ENCODE measurements at places on chromosomes 16 and 17.
A peak's percentile ranks its signal among the peaks of the same experiment; 100 is the strongest.

DNA sequence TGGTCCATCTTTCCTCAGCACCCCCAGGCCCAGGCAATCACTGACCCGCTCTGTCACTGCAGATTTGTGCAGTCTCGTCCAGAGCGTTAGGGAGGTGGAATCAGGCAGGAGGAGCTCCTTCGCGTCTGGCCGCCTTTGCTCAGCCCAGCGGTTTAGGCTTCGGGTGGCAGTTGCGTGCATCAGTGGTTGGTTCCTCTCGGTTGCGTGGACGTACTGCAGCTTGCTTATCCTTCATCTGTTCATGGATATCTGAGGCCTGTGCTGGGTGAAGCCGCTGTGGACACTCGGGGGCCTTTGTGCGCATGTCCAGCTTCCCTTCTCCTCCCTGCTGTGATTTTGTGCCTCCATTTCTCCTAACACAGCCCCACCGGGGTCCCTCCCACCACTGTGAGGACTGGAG, 4.7 kb upstream of the P2RX1 start:
- DNase-seq = no peak

DNA sequence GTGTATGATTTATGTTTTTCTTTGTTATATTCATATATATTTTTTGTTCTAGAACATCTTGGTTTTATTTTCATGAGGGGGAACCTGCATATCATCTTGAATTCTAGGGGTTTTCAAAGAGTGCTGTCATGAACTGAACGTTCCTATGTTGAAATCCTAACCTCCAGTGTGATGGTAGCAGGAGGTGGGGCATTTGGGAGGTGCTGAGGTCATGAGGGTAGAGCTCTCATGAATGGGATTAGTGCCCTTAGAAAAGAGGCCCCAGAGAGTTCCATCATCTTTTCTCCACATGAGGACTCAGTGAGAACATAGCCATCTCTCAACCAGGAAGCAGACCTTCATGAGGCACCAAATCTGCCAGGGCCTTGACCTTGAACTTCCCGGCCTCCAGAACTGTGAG, 34.6 kb upstream of the CCDC182 start:
- DNase-seq = no peak

DNA sequence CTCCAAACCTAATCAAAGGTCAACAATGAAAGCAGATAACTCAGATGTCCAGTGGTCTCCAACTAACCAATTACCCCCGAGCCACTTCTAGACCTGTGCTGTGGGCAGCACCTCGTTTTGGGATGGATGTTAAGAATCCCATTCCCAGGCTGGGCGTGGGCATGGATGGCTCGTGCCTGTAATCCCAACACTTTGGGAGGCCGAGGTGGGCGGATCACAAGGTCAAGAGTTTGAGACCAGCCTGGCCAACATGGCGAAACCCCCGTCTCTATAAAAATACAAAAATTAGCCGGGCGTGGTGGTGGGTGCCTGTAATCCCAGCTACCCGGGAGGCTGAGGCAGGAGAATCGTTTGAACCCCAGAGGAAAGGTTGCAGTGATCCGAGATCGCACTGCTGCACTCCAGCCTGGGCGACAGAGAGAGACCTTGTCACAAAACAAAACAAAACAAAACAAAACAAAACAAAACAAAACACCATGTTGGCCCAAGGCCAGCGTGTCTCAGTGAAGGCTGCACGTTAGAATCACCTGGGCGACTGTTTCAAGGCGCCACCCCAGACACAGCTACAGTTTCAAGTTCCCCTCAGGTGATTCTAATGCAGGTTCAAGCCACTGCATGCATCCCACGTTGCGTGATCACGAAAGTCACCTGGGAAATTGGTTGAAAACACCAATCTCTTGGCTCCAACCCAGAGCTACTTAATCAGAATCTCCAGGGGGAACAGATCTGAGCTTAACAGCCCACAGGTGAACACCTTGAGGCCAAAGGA, 21.3 kb downstream of the COX4I1 start:
- peak; percentile 49 for DNase-seq

DNA sequence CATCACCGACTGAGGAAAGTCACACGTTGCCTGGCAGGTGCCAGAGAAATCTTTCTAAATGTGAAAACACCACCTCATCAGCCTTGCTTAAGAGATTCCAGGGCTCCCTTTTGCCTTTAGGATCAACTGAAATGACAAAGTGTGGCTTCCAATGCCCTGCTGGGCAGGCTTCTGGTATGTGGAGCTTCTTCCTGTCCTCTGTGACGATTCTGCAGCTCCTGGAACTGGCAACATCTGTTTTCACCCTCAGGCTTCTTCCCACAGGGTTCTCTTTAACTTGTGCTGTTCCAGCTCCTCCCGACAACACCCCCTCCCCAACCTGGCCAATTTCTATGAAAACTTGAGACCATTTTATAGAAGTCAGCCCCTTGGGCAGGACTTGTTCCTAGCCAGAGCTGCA, 4.8 kb upstream of the ZDHHC1 start:
- DNase-seq = no peak

GRCh38 chr16:70703041-70703834, 17.4 kb upstream of the MTSS2 start:
- DNase-seq = peak; percentile 98

DNA sequence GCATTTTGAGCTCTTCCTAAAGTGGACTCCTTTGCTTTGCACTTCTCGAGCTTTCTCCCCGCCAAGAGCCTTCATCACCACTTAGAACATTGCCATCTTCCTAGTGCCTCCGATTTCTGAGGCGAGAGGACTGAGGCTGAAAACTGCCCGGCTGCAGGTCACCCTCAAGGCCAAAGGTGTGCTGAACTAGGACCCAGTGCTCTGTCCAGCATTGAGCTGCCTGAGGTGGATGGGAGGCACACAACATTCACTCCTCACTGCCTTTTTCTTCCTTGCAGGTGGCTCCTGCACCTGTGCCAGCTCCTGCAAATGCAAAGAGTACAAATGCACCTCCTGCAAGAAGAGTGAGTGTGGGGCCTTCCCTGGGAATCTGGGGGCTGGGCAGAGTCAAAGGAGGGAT, 5.4 kb downstream of the MT1A start:
- no peak for DNase-seq

GRCh38 chr17:20952183-20952582, 90.6 kb downstream of the USP22 start:
- DNase-seq = no peak

DNA sequence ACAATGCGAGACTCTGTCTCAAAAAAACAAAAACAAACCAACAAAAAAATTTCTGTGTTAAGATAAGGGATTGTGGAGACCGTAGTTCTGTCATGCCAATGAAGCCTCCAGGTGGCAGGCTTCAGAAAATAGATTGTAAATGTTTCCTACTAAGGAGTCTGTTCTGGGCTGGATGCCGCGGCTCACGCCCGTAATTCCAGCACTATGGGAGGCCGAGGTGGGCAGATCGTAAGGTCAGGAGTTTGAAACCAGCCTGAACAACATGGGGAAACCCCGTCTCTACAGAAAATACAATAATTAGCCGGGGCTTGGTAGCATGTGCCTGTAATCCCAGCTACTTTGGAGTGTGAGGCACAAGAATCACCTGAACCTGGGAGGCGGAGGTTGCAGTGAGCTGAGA, 4.4 kb upstream of the SNX29 start:
- DNase-seq = peak; percentile 52

- no peak for DNase-seq
Measured at GRCh38 chr16:6375465-6376075, 957.1 kb upstream of the RBFOX1 start.

- DNase-seq = peak; percentile 9
Measured at GRCh38 chr16:23640615-23640930, 537 bp downstream of the PALB2 start.

DNA sequence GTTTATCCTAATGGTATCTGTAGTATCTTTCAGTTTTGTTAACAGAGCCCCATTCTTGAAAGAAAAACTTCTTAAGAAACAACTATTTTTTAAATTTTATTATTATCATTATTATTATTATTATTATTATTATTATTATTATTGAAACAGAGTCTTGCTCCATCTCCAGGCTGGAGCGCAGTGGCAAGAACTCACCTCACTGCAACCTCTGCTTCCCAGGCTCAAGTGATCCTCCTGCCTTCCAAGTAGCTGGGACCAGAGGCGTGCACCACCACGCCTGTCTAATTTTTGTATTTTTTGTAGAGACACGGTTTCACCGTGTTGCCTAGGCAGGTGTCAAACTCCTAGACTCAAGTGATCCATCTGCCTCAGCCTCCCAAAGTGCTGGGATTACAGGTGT, 23.4 kb downstream of the SUPT6H start:
- no peak for DNase-seq

- no peak for DNase-seq
Measured at GRCh38 chr17:57890857-57891232, 41.0 kb upstream of the MRPS23 start.

- DNase-seq = no peak
Measured at GRCh38 chr16:12837291-12837690, 33.6 kb upstream of the CPPED1 start.

DNA sequence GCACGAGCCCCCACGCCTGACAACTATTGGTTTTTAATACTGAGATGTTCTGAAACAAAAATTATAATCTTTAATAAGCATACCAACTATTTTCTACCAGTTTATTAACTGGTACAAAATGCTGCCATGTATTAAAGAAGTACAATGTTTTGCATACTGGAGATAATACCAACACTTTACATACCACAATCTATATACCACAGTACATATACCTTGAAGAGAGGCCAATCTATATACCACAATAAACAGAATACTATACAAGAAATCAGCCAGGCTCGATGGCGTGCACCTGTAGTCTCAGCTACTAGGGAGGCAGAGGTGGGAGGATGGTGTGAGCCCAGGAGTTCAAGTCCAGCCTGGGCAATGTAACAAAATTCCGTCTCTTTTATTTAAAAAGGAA, 9.9 kb downstream of the GPATCH8 start:
- DNase-seq = no peak

GRCh38 chr16:73848993-73849392, 447.6 kb upstream of the PSMD7 start:
- DNase-seq = no peak

DNA sequence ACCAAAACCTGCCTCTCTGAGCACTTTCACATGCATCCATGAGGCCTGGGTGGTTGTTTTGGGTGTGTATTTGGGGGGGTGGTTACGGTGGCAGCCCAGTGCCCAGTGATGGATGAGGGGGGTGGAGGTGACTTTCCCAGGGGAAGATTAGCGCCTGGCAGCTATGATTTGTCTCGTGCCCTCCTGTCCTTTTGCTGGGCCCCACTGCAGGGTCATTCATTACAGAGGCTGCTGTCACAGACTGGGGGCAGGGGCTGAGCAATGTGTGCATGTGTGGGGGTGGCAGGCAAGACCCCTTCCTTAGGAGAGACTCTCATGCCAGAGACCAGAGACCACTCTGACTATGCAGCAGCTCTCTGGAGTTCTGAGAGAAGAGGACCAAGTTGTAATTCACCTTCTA, 93.7 kb downstream of the MRM1 start:
- no peak for DNase-seq

DNA sequence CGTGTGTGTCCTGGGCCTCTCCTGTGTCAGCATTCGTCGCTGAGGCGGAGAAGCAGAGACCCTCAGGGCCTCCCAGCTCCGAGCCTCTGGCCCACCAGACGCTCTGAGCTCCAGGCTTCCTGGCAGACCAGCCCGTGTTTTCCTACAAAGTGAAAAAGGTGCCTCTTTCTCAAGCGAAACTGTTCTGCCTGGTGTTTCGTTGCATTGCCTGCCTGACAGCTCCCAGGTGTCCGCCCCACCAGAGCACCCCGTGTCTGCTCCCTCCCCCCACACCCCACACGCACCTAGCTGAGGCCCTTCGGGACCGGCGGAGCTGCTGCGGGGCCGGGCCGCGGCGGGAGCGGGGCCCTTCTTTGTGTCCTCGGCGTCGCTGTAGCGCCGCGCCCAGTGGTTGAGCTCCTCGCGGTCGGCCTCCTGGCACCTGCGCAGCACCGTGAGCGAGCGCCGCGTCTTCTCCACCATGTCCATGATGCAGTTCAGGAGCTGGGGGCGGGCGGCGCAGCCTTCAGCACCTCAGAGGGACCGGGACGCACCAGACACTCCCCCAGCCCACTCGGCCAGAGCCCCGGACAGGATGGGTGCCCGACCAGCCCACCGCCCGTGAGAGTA, 14.7 kb upstream of the PABPN1L start:
- DNase-seq = no peak
